ENCODE measurements at places on chromosomes 1 and 21.

DNA sequence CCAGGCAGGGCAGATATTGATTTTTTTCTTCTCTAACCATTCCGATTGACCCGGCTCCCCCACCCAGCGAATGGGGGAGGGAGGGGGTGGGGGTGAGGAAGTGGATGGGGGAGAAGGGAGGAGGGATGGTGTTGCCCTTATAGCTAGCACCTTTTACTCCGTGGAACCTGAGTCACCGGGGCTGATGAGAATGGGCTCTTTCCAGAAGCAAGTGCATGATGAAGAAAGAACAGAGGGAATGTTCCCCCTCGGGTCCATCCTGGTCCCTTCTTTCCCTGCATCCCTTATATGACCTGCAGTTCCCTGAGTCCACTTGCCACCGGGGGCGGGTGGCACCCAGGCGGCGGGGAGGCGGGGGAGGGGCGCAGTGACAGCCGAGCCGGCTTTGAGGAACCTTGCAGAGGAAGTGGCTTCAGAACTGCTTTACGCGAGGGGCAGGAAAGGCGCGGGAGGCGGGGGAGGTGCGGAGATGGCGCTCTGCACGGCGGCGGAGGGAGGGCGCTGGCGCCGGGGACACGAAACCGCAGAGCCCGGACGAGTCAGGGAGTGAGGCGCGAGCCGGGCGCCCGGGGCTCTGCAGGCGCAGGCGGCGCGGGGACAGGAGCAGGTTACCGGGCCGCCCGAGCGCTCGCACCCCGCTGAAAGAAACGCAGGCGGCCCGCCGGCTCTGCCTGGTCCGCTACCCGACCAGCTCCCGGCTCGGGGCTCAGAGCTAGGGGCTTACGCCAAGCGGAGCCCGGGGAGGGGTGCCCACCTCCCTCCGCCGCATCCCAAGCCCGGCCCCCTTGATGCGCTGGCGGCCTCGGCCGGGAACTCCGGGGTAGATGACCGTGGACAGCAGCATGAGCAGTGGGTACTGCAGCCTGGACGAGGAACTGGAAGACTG lies 49.7 kb downstream of the RASSF5 start:
- DNase-seq = peak; percentile 53

- DNase-seq = no peak
Measured at GRCh38 chr21:42761776-42762335, 108.4 kb downstream of the PDE9A start.

- DNase-seq = no peak
Measured at GRCh38 chr1:222631611-222632208, 13.8 kb downstream of the MIA3 start.

- DNase-seq = no peak
Measured at GRCh38 chr1:210151052-210151672, 81.4 kb upstream of the SERTAD4 start.

DNA sequence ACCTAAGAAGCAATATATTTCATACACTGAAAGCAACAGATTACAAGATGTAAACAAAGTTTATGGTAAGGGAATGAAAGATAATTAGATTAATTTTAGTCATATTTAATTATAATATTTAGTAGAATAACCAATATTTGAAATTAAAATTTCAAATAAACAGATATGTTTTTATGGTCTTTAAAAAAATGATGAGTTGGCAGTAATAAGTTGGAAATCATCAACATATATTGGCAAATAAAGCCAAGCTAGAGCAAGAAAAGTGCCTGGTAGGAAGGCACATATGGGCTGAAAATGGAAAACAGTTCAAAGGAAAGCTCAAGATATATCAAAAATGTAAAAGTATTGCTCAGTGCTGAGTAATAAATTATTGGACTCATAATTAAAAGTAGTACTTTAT lies 1274.0 kb downstream of the AMY1C start:
- no peak for DNase-seq

DNA sequence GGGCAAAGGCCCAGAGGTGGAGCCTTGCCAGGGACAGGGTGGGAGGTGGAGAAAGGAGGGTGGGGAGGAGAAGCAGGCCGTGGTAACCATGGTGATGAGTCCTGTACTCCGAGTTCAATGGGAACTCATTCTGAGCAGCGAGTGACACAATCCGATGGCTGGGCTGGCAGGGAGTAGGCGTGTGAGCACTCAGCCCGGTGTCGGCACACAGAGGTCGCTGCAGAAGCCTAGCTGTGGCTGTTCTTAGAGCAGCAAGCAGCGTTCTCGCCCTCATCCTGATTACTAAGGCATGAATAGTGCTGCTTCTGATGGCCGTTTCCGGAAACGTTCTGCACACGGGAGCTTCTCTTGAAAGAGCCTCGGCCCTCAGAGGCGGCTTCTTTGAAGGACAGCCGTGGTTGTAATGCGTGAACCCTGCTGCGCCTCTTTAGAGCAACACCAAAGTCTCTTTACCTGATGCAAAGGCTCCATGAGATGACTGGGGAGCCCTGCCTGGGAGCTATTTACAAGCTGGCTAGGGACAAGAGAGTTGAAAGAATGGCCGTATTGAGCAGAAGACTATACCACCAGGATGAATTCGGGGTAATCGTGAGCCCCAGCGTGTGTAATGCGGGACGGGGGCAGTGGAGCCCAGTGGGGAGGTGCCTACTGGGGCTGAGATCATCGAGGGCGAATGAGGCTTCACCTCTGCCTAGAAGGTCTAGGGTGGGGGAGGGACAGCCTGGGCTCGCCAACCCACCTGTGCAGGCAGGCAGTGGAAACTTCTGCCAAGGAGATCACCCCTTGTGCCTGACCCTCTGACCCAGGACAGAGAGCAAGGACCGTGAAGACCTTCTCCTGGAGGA lies 72.8 kb upstream of the PAX7 start:
- peak; percentile 77 for DNase-seq

DNA sequence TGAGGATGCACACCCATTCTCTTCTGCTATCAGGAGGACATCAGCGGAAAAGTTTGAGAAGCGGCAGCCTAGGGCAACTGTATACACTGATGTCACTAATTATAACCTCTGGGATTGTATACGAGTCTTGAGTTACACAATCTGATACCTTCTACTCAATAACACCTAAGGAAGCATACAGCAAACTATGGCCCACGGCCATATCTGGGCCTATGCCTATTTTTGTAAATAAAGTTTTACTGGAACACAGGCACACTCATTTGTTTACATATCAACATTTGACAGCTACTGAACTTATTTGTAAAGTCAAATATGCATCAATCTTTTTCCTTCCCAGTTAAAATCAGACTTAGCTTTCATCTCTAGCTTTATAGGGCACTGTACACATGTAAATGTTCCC lies 187.2 kb downstream of the ZSCAN20 start:
- no peak for DNase-seq

GRCh38 chr1:187252923-187253322 lies 424.2 kb downstream of the PLA2G4A start:
- DNase-seq = no peak

- peak; percentile 21 for DNase-seq
Measured at GRCh38 chr1:32774950-32775634, 42.1 kb downstream of the YARS1 start.

DNA sequence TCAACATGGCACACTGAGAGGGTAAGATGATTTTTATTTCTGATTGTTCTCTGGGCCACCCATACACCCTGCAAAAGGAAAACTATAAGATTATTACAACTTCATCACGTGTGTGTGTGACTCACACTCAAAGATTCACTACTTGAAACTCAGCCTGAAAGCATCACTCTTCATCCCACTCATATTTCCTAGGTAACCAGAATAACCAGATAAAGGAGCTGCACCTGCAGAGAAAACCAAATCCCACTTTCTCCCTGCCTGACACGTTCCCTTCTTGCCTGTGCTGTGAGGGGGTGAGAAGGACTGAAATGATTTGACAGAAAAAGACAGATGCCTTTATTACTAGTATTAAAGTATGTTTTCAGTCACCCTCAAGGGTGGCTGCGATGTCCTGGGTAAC lies 131.6 kb downstream of the TGFBR3 start:
- no peak for DNase-seq

DNA sequence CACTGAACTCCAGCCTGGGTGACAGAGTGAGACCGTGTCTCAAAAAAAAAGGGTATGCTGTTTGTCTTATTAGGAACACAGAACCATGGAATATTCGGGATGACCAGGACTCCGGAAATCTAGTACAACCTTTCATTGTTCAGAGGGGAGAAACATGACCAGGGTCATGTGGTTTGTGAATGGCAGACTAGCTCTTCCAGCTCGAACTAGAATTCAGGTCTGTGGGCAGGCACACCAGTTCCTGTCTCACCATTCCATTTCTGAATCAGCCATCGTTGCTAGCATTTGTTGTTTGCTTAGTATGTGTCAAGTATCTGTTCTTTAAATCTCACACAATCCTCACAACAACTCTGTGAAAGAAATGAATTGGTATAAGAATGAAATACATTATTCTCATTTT lies 50.9 kb downstream of the MDM4 start:
- DNase-seq = no peak

GRCh38 chr1:160094291-160094625 lies 4.2 kb downstream of the IGSF8 start:
- no peak for DNase-seq

DNA sequence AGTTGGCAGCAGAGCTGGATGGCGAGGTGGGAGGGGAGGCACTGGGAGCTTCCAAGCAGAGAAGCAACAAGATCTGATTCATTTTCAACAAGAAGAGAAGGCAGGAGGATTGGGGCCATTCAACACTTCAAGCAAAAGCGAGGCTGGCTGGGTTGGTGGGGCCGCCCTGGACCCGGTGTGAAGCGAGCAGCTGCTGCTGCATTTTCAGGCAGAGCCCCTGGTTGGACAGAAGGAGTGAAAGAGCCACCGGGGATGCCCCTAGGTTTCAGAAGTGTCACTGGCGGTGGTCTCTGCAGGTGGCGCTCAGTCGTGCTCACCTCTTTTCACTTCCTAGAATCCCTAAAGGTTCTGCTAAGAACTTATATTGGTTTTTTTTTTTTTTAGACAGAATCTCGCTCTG lies 18.0 kb downstream of the SLC2A7 start:
- no peak for DNase-seq

DNA sequence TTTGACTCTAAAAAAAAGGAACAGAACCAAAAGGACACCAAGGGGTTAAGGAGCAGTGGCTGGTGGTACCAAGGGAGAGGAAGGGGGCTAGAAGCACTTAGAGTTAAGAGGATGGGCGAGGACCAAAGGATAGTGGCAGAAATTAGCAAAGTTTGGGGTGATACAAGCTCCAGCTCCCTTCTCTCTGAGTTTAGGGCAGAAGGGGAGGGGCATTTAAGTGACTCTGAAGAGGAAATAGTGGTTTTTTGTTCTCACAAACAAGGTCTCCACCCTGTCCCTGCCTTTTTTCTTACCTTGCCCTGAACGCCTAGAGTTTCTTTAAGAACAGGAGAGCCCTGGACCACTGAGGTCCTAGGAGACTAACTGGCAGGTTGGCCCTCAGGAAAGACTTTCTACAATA lies 3.3 kb downstream of the CDC42SE1 start:
- no peak for DNase-seq

DNA sequence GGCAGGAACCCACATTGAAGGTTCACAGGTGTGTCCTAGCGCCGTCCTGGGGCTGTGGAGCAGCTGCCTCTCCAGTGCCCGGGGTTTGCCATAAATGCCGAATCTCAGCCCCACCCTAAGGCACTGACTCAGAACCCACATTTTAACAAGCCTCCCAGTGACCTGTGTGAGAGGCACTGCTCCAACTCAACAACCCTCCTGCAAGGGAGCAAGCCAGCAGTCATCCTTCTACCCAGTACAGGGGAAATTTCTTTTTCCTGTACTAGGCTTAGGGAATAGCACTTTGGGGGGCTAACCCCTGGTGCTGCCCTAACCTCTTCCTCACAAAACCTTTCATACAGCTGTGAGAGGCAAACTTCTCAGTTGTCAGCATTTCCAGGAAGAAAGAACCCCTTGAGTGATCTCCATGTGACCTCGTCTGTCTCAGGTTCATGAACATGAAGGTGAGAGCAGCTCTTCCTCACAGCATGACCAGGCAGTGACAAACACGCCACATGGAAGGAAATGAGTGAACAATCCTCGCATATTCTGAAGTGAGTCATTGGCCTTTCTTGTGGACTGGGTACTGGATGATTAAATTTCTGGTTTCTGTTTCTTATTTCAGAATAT lies 11.4 kb upstream of the BCAR3 start:
- no peak for DNase-seq

- DNase-seq = no peak
Measured at GRCh38 chr1:204962742-204963632, 80.0 kb upstream of the CNTN2 start.

GRCh38 chr1:150225546-150225945 lies 10.4 kb downstream of the ANP32E start:
- DNase-seq = no peak

DNA sequence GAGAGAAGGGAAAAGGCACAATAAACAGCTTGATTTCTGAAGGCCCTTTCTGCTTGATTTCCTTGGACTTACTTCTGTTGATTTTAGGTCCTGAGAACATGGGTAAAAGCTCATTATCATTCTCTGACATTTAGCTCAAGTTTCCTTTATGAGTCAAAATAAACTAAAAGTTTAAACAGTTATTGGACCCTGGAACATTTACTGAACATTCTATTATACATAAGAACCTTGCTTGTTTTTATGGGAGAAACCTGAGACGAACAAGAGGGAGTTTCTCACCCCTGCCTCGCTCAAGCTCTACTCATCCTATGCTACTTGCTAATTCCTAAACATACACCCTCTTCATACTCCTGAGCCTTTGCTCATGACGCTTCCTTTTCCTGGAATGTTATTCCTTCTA lies 538.3 kb upstream of the PKN2 start:
- no peak for DNase-seq

DNA sequence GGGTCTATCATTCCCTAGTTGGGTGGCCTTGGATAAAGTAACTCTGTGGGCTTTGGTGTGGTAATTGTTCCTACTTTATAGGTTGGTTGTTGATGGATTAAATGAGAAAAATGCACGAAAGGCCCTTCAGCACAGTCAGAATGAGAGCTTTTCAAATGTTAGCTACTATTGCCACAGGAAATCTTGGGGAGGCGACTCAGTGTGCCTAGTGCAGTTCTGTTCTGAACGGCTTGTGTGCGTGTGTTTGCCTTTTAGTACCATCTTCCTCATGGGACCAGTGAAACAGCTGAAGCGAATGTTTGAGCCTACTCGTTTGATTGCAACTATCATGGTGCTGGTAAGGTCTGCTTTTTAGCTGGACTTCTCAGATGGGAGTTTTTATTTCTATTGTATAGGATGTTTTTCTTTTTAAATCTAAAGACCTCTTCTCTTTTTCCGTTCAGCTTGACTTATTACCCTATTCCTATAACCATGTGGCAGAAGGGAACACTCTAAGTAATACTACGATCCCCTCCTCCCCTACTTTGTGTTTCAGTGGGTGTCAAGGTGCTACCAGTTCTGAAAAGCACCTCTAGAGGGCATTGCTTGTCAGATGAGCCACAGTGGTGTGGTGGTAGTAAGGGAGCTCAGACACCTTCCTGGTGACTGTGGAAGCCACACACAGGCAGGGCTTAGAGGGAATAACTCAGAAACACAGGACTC lies 9.2 kb downstream of the SFT2D2 start:
- DNase-seq = peak; percentile 5

GRCh38 chr1:195604287-195604686 lies 1004.0 kb downstream of the KCNT2 start:
- no peak for DNase-seq

GRCh38 chr1:52454127-52454526 lies 49.7 kb downstream of the PRPF38A start:
- DNase-seq = no peak
